Stimulated activated CD8-positive, alpha-beta memory T cell treated with anti-CD3 and anti-CD28 coated beads, Interleukin-7, amount 100 ng/mL, for 1 hour (primary cell): ENCODE measurements at places on chromosomes 3 and 15.

- no peak for DNase-seq
Measured at GRCh38 chr15:41900526-41901380, 6.9 kb upstream of the SPTBN5 start.

- no peak for DNase-seq
Measured at GRCh38 chr15:99324082-99324620, 72.9 kb downstream of the LRRC28 start.

DNA sequence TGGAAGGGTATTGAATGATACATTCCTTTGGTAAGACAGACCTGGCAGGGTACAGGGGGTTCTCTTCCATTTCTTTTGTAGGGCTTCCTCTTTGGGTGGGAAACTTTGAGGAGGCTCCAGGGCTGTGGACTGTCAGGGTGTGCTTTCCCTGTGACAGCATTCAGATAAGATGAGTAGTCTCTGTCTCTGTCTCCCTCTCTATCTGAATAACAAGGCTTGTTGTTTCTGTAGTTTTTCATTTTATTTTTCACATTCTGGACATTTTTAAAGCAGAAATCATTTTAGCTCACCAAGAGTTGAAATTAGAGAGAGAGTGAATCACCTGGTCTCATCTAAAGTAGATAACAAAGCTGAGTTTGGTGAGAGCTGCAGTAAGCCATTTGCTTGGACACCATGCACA lies 100.8 kb upstream of the TPM1 start:
- no peak for DNase-seq

DNA sequence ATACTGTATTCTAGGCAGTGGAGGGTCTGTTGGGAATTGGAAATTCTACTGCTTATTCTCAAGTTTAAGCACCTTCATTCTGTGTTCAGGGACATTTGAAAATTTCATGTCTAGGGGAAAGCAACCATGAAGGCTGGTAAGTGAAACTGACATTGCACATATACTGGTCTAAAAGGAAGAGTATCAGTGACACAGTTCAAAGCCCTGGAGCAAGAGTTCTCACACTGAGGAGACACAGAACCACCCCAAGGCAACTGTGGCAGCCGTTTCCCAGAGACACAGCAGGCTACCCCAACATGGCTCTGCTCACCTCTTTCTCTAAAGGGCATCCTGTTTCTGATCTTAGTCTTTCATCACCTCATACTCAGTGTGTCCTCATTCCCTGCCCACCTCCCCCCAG lies 67.5 kb downstream of the KCNMB2 start:
- no peak for DNase-seq

DNA sequence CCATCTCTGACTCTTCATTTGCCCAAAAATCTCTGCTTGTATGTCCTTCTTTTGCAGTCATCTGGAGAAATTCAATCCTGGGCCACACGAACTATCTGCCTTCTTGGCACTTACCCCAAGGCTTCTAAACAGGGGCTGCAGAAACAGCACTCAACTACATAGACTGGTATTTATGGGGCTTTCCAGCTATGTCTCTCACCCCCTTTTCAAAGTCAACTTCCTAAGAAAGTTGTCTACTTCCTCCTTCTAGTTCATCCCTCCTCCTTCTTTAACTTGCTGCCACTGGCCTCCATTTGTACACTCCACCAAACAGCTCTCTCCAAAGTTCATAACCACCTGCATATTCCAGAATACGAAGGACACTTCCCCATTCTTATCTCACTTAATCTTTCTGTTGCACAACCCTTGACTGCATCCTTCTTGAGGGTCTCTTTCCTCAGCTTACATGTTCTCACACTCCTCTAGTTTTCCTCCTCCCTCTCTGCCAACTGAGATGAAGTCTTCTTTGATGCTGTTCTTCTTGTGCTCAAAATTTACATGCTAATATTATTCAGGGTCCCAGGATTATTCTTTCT lies 55.2 kb downstream of the PLD1 start:
- DNase-seq, result no peak

DNA sequence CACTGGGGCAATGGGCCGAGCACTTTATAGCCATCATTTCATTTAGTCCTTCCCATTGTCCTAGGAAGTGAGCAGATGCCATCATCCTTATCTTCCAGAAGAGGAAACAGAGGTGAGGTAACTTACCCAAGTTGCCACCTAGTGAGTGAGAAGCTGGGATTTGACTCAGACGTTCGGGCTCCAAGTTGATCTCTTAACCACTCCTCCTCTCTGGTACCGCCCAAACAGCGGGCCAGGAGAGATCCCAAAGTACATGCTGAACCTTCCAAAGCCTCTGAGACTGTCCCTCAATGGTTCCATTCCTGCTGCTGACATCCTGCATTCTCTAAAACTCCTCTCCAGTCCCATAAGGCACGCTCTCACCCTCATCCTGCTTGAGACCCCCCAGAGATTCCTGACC lies 56.2 kb downstream of the EXOG start:
- DNase-seq, result no peak

DNA sequence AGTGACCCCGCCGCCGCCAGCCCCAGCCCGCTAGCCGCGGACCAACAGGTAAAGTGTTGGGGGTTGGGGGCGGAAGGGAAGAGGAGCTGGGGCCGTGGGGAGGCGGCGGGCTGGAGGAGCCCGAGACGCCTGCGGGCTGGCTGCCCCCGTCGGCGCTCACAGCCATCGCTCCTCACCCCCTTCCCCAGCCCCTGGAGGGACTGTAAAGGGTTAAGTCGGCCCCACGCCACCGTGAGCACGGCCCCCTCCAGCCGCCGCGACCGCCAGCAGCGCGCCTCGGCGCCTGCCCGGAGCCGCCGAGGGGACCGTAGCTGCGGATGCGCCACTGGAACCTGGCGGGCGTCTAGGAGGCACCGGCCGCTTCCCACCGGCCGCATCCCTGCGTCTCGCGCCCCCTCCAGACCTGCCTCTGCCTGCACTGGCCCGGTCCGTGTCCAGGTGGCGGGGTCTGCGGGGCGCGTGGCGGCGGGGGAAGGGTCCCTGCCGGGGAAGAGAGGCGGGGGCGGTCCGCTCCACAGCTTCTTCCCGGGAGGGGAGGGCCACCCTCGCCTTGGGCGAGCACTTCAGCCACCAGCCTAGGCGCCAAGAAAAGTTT lies 522 bp downstream of the MED12L start:
- no peak for DNase-seq

GRCh38 chr15:38324939-38325647 lies 72.5 kb downstream of the SPRED1 start:
- no peak for DNase-seq

DNA sequence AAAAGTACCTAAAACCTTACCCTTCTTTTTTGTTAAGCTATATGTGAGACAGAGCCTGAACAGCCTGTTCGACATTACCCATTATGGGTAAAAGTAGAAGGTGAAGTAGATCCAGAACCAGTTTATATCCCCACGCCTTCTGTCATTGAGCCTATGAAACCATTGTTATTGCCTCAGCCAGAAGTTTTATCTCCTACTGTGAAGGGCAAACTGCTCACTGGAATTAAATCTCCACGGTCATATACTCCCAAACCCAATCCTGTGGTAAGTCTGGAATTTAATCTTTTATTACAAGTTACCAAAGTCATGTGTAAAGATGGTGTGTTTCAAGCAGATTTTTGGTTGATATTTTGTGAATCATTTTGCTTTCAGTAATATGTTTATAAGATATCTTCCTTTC lies 47.1 kb upstream of the MAPKBP1 start:
- no peak for DNase-seq

DNA sequence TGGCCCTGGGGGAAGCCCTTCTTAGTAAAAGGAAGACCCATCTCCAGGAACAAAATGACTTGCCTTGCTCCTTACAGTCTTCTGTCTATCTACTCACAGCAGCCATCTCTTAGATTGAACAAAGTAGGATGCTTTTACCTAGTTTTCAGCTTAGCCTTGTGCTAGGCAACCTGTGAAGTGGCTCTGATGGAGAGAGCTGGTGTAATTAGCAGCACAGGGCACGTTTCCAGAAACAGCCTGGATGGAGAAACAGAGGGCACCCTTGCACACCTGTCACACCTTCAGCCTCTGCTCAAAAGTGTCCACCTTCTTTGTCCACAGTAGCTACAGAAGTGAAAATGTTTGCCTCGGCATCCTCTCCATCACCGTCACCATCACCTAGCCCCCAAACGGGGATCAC lies 292.9 kb downstream of the RORA start:
- DNase-seq, result no peak

GRCh38 chr3:177473184-177473583 lies 275.9 kb upstream of the TBL1XR1 start:
- no peak for DNase-seq

GRCh38 chr3:111012388-111013248 lies 59.0 kb upstream of the NECTIN3 start:
- DNase-seq, result no peak

- DNase-seq, result no peak
Measured at GRCh38 chr3:189474944-189475343, 156.2 kb upstream of the TP63 start.

- no peak for DNase-seq
Measured at GRCh38 chr3:176041812-176042211, 1155.5 kb downstream of the TBL1XR1 start.

DNA sequence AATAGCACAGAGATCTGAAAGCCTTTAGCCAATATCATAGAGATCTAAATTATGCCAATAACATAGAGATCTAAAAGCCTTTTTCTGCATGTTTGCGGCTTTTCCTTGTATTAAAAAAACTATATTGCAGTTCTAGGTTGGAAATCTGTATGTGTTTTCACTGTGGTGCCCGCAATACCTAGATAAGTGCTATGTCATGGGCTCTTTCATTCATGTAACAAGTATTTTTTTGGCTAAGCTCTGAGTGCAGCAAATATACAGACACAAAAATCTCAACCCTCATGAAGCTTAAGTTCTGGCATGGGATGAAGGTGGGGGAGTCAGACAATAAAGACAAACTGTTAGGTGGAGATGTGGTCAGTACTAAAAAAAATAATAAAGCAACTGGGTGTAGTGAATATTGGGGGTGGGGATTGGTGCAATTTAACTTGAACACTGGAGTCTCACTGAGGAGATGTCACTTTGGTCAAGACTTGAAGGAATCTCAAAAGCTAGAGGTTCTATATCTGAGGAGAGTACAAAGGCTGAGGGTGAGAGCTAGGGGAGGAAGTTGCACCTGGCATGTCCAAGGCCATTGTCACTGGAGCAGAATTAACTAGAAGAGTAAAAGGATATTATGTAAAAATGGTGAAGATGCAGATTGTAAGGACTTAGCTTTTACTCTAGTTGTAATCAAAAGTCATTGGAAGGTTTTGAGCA lies 973 bp downstream of the BUB1B start:
- no peak for DNase-seq

- DNase-seq, result no peak
Measured at GRCh38 chr3:34864011-34864410, 775.3 kb upstream of the ARPP21 start.

- no peak for DNase-seq
Measured at GRCh38 chr15:67202991-67203390, 51.5 kb downstream of the AAGAB start.

DNA sequence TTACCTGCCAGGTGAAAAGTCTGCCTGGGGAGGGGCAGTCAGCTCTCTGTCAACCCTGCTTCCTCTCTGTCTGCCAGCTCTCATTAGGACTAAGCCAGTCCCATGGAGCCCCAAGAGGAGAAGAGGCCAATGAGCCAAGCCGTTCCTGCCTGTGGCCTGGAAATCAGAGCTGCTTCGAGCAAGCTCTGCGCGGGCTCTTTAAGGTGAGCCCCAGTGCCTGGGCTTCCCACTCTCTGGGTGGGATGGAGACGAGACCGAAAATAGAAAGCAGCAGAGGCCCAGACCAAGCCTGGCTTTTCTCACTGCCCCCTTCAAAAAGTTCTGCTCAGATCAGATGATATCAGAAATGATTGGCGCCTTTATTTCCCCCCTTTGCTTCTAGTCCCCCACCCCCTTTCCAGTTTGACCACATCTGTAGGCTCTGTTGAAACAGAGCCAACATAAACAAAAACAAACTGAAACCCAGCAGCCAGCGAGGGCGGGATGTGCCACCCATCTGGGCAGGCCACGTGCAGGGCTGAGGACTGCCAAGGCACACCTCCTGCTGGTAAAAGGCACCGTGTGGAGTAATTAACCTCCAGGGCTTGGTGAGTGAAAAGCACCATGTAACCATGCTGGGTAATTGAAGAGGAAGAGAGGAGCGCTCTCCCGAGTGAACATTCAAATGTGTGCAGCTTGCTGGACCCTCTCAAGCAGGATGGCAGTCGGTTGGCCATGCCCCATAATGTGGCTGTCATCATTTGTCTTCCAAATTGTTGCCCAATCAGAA lies 471.0 kb upstream of the PROK2 start:
- DNase-seq, result no peak

DNA sequence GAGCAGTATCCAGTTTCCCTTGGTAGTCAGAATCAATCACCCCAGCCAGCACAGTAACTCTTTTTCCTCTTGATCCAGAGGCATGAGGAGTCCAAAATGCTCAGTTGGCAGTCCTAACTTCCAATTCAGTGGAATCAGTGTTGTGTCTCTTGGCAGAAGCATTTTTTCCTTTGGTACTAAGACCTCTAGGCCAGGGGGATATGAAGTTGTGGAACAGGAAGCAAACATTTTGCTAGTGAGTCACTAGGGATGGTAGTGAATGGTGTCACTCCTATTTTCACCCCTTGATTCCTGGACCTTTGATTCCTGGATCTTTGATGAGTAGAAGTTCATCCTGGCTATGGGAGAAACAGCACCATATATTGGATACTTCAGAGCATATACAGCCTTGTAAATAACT lies 70.5 kb upstream of the ALDH1A3 start:
- no peak for DNase-seq

- DNase-seq, result no peak
Measured at GRCh38 chr3:5133239-5134018, 11.3 kb downstream of the ARL8B start.

DNA sequence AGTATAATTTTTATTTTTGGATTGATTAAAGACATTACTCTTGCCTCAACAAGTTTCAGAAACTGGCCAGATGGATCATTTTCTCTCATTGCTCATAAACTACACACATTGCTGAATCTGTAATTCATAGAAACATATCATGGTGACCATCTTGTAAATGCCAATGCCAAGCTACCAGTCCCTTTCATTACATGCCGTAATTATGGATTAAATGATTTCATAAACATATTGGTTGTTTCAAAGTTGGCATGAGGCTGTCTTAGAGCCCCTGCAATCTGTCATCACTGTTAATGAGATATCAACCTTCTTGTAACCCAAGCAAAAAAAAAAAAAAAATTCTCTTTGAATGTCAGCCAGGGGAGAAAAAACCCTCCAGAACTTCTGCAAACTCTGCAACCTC lies 112.2 kb downstream of the DCLK3 start:
- DNase-seq, result no peak

GRCh38 chr3:112199622-112200316 lies 66.7 kb upstream of the GCSAM start:
- DNase-seq, result no peak

GRCh38 chr3:116188231-116188785 lies 257.0 kb downstream of the LSAMP start:
- DNase-seq, result no peak

DNA sequence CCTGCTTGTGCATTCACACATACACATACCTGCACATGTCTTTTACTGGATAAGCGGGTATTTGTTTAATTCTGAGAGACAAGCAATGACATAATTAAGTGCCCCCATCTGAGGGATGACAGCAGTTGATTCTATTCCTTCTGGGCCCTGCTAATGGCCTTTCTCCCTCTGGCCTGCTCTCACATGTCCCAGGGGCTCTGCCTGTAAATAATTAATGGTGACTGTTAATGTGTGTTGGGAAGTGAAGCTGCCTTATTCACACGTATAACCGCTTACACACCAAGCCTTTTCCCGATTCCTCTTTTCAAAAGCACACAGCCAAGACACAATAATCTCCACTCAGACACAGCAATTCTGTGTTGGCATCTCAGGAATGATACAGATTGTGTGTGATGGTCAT lies 47.8 kb downstream of the LRRK1 start:
- no peak for DNase-seq

GRCh38 chr15:56894601-56895000 lies 23.8 kb upstream of the TCF12 start:
- DNase-seq, result no peak
